Cardiac septum (tissue), 1 donor: ENCODE measurements at places on chromosomes 3 and 15.

GRCh38 chr3:157104928-157105652 is 54.9 kb downstream of the CCNL1 start:
- DNase-seq: no peak

GRCh38 chr3:9099702-9100512 is 136.6 kb upstream of the RAD18 start:
- no peak for DNase-seq

DNA sequence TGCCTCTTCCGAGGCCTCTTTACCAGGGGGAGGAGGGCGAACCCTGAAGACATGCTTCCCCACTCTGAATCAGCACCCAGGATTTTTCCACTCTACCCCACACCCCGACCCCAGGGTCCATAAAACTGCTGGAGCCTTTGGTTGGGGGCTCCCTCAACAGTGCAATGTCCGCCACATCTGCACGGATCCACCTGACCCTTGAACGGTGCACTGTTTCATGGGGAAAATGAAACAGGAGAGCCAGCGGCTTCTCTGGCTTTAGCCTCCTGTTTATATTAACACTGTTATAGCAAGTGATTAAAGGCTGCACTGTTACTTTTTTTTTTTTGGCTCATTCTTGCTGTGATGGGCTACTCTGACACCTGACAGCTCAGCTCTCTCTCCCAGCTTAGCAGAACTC is 124.1 kb upstream of the DLG1 start:
- no peak for DNase-seq

- DNase-seq: no peak
Measured at GRCh38 chr3:31522152-31522551, 10.6 kb upstream of the STT3B start.

GRCh38 chr3:188055388-188055787 is 98.6 kb upstream of the LPP start:
- no peak for DNase-seq

DNA sequence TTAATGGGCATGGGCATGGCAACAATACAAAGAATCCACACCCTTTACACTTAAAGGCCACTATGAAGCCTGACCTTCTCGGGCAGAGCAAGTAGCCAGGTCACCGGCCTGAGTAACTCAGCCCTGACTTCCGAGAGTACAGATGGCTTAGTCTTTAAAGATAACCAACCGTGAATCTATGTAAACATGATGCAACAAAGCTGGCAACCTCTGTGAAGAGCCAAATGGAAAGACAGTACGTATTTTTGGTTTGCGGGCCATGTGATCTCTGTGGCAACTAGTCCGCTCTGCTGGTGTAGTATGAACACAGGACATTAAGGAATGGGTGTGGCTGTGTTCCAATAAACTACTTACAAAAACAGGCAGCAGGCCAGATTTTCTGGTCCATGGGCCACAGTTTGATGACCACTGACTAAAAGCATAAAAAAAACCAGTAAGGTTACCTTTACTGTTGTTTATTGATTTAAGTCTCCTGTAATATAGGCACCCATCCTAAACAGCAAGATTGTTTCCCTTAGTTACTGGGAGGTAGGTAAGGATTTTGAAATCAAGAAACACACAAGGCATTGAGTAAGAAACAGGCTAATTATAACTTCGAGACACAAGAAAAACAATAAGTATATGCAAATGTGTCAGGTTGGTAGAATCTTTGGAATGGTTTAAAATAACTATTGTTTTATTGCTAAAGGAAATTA is 14.5 kb downstream of the RIOX2 start:
- DNase-seq: no peak

GRCh38 chr3:133595341-133595740 is 21.9 kb downstream of the CDV3 start:
- no peak for DNase-seq

GRCh38 chr3:10625323-10625722 is 119.9 kb upstream of the ATP2B2 start:
- DNase-seq: no peak
